Small intestine (tissue), 16 donors: ENCODE measurements at places on chromosomes 2 and 18.

- DNase-seq = peak; percentile 96
These were observed 593 bp upstream of the SDC1 start for GRCh38 chr2:20225294-20226151.

DNA sequence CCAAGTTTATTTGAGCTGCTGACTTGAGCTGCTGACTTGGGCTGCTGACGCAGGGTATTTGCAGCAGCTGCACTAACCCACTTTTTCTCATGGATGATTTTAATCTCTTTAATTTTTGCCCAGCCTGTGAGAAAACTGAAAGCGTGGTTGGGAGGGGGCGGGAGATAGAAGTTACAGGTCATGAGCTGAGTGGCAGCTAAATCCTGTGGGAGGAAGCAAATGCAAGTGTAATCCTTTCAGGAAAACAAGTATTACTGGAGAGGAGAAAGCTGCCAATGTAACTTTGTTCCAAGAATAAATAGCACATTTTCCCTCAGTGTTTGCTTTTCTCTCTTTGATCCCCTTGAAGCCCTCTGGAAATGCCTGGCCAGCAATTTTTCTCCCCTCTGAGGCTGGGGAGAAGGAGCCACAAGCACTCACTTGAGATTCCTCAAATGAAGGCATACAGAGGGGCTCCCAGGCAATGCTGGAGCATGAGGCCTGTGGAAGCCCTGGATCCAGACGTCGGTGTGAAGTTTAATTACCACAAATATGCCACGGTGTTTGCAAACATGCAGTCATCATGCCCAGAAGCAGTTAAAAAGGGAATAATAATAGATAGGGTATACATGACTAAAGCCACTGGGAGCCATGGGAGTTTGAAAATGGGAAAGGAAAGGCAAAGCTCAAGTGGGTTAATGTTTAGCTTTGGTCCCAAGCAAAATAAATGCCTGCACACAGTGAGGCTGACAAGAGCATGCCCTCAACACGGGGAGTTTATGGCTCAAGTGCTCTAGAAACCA is 10.4 kb upstream of the EVA1A start:
- DNase-seq = peak; percentile 75

- DNase-seq = peak; percentile 8
These were observed 484.2 kb downstream of the DLGAP1 start for GRCh38 chr18:3970929-3971328.

DNA sequence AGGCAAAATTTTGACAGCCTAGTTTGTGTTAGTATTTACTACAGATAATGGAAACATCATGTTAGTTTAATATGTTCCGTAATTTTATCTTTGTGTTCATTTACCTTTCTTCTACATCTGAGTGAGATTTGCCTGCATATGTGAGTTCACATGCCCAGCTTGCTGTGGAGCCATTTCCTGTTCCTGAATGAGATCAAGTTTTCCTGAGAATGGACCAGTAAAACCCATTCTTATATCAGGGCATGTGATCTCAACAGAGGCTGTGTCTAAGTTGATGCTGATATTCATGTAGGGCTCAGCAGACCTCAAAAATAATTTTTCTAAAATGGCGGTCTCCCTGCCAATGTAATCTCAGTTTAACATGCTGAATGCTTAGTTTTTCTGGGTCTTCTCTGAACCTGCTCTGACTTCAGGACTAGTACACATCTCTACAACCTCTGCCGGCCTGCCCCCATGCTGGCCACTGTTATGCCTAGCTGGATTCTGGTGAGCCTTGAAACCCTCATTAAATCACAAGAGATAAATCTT is 1.0 kb downstream of the IL1A start:
- no peak for DNase-seq

- no peak for DNase-seq
These were observed 183.9 kb downstream of the LPIN1 start for GRCh38 chr2:11930211-11930761.

DNA sequence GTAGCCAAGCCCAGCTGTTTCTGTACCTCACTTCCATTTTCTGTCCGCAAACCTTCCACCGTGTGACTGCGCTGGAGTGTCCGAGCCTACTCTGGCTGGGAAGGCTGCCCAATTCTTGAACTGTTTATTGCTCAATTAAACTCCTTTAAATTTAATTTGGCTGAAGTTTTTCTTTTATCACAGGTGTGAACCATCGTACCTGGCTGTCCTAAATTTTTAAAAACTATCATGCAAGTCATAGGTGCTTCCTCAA is 6.2 kb upstream of the RNU2-63P start:
- no peak for DNase-seq

DNA sequence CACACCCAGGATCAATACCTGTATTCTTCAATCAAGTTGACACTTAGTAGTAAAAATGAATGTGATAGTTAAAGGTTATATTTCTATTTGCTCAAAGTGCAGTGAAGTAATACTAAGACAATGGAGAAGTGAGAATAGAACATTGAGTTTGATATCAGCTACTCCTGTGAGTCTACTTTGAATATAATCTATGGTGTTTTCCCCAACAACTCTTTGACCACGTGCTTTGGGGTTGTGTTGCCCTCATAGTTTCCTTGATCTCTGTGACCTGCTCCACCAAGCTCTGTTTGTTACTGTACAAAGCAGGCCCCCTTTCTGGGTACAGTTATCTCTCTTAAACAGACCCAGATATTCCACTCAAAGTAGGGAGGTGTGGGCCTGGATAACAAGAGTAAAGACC is 222.9 kb downstream of the GALR1 start:
- DNase-seq = no peak

DNA sequence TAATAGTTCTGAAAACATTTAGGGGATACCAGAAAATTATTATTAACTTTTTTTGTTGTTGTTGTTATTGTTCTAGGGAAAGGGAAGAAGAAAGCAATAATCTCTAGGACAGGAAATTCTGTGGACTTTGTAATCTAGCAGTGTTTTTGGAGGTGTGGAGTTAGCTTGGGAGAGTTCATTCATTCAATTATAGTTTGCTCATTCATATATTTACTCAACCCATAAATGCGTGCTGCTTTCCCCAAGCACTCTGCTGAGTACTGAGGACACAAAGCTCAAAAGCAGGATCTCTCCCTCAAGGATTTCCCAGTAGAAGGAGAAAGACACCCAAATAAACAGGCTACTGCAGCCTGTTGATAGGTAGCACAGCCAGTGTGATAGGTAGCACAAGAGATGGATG is 984.3 kb downstream of the BCL11A start:
- no peak for DNase-seq

DNA sequence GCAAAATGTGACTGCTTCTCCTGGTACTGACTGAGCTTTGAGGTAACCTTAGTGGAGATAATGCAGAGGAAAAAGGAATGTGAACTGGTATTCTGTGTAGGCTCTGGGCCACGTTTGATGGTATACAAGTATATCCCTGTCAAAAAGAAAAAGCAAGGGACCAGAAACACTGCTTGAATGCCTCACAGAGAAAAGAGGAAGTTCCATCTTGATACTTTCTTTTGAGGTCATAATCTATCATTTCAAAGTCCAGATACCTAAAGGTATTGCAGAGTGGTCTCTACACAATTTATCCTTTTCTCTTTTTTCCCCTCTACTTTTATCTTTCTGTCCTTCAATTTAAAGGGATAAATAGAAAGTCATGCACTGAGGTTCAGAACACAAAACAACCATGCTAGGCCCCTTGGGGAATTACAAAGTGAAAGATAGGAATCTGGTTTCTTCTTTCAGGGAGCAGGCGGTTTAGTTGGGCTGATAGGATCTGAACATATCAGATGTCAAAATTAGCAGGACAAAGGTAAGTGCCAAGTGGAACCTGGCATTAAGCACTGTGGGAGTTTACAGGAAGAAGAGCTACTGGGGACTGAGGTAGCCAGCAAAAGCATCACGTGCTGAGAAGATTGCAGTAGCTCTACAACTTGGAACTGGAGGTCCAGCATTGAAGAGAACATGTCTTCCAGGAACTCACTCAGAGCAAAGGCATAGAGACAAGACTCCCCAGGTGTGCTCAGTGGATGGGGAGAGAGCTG is 121.2 kb downstream of the LYPD6 start:
- DNase-seq = no peak

DNA sequence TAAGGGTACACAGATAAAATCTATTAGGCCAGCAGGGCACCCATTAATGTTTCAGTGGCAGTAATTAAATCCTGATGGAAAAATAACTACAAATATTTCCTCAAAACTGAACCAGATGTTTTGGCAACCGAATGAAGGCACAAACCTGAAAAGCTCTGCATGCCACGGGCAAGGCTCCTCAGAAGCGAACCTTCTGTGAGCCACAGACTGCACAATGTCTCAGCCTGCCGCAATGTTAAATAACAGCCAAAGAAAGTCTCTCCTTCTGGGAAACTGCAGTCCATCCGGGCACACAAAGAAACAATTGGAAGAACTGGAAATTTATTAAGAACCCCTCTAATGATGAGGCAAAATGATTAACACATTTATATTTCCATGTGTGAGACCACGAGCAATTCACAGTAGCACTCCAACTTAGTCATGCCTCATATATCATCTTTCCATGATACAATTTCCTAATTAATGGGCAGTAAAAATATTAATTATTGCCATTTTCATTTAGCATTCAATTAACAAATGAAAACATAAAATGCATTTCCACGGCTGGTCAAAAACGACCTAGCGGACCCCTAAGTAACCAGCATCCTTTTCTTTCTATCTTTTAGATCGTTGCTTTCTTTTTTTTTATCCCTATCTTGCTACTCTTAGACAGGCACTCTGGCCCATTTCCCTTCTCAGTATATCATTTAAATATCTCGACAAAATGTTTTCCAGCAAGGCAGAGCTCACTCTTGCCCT is 237.5 kb downstream of the EPHA4 start:
- DNase-seq = no peak

DNA sequence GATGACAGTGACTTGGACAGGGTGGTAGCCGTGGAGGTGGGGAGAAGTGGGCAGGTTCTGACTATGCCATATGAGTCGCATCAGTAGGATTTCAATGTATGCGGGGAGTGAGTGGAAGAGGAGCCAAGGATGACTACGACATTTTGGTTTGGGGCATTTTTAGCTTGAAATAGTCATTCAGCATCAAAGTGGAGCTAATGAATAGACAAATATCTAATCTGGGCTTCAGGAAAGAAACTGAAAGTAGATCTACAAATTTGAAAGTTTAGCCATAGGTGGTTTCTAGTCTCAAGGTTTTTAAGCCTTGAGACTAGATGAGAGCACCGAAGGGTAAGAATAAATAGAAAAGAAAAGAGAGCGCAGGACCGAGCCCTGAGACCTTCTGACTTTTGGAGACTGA is 58.3 kb downstream of the FEZ2 start:
- DNase-seq = no peak

GRCh38 chr2:113705982-113706523 is 50.4 kb downstream of the SLC35F5 start:
- no peak for DNase-seq

GRCh38 chr2:8456151-8457091 is 225.4 kb upstream of the ID2 start:
- DNase-seq = peak; percentile 51

- no peak for DNase-seq
These were observed 105.9 kb downstream of the PXDN start for GRCh38 chr2:1638281-1638860.

GRCh38 chr2:175154661-175155082 is 13.3 kb downstream of the ATF2 start:
- DNase-seq = no peak

GRCh38 chr18:3230401-3231334 is 10.9 kb upstream of the MYOM1 start:
- DNase-seq = no peak

DNA sequence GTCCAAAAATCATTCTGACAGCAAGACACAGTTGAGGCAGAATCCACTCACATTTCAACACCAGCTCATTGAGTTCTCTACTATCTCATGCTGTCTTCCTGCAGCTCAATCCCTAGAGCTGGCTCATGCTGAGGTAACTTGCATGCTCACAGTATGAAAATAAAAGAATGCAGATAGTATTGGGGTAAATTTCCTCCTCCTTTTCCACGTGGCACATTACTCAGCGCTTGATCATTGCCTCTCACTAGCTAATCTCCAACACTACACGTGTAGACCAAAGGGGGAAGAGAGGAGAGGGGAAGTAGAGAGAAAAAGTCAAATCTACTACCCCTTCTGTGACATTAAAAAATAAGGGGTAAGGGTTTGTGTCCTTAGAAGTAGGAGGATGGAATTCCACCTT is 300.6 kb downstream of the AFF3 start:
- no peak for DNase-seq

DNA sequence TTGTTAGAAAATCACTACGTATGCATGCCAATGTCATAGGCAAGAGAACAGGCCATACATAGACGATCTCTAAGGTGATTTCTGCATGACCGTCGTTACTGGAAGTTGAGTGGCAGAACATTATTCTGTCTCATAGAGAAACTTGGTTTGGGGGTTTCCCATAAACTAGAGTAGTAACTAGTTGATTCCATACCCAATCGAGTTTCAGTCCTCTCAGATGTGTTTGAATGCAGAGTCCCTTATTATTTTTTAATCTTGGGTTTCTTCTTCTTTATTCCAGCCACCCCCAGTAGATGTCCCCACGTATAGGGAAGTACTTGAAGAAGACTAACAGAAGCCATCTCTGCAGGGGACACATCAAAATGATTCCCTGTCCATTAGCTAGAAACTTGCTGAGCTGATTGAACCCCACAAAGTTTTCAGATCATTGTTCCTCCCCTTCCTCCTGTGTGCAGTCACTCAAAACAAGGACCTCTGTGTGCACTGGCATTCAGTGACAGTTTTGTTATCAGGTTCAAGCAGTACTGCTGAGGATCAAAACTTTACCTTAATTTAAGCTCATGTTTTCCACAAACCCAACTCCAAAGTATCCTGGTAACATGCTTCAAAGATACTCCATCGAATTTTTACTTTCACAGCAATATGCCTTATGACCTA is 68.4 kb upstream of the CDCA7 start:
- no peak for DNase-seq

- no peak for DNase-seq
These were observed 48.2 kb upstream of the SP3 start for GRCh38 chr2:174013315-174013751.

DNA sequence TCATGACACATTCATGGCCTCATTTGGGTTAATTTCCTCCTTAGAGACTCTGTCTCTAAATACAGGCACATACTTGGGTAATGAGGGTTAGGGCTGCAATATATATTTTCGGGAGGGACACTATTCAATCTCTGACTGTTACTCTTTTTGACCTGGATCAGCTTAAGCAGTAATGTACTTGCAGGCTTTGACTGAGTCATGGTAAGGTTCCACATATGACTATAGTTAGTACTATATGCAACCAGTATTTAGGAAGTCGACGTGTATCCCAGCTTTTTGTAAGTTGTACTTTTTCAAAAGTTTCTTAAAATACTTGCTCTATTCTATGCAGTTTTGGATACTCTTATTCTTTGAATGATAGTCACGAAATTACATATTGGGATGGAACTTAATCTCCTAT is 37.2 kb upstream of the CDH19 start:
- DNase-seq = no peak

DNA sequence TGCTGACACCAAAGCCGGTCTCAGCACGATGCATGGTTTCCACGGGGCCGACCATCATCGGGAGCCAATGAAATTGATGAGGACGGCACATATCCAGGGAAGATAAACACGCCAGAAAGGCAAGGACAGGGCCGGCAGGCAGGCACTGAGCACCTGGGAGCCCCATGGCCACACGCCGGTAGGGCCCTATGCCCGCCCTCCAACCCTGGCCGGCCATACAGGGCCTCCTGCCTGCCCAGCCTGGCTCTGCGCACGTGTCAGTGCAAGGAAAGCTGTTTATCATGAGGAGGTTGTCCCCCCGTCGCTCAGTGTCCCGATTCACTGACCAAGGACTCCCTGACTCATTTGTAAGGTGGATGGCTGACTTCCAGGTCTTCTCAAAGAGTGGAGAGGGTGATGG is 237.5 kb downstream of the GLI2 start:
- DNase-seq = no peak
